MV-4-11 (cell line): ENCODE measurements at places on chromosomes 3 and 15.

- DNase-seq = peak; percentile 45
Observed at GRCh38 chr3:9067352-9067975, 104.2 kb upstream of the RAD18 start.

GRCh38 chr3:24004171-24004938 is 59.3 kb downstream of the NR1D2 start:
- DNase-seq = no peak

GRCh38 chr3:70090322-70090913 is 90.9 kb downstream of the SAMMSON start:
- no peak for DNase-seq

DNA sequence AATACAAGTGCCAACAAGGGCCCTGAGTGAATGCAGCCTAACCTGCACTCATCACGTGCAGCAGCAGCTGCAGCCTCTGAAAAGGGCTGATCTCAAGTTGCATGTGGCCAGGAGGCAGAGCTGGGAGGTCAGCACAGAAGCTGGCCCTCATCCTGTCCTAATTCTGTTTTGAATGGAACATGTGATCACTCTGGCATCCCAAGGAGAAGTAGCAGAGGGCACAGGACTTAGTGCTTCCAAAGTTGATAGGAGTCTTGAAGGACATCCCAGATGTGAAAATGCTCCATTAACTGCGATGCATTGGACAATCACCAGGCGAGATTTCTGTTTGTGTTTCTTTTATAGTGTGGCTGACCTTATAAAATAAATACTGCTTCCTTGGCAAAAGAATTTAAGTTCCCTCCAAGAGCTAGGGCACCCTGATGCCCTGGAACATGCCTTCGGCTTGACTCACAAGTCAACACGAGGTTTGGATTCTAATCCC is 31.6 kb upstream of the STAG1 start:
- no peak for DNase-seq

DNA sequence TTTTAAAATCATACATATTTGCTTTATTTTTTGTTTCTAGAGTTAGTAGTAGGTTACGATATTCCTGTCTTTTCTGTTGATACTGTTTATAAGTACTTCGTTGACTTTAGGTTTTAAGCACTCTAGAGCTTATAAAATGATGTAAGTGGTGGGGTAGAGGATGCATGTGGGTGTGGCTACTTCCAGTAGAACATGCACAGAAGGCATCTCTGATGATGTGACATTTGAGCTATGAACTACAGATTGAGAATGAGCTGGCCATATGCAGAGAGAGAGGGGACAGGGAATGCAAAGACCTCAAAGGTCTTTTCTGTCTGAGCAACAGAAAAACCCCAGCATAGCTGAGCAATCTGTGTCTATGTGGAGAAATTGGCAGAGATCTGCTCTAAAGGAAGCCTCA is 233.9 kb upstream of the STAC start:
- no peak for DNase-seq

DNA sequence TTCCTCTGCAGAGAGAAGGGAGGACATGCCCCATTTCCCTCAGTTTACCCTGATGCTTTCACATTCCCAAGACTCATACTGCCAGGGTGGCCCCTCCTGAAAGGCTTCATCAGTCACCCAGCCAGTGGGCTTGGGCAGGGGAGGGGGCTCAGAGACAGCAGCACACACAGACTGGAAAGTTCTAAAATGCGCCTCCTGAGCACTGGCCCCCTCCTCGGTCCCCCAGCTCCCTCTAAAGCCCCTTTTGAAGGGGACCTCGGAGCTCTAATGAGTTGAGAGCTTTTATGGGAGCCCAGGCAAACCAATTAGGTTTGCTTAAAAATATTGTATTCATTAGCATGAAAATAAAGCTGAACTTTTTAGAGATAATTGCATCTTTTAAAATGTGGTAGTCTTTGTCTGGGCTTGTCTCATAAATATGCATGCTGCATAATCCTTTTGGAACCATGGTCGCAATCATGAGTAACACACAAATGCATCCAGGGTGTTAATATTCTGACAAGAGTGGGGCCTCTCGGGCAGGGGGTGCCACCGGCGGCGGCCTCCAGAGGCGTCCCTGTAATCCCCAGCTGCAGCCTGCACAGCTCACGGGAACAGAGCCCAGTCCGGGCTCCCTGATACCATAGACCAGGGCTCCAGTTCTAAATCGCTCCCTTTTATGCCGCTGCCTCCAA is 78.5 kb downstream of the RPLP1 start:
- DNase-seq = no peak

- DNase-seq = no peak
Observed at GRCh38 chr3:94776401-94776915, 713.6 kb downstream of the NSUN3 start.

DNA sequence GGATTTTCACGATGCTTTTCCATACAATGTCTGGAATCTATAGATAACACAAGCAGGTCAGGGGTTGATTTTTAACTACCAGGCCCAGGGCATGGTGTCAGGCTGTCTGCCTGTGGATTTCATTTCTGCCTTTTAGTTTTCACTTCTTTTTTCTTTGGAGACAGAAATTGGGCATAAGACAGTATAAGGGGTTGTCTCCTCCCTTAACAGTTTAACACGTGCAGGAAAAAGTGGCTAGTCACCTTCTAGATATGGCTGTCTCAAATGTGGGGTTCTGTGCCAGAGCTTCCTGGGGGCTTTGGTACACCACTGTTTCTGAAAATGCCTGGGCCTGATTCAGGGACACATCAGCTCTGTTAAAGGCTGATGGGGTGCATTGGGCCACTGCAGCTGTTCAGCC is 7.4 kb upstream of the ZNF589 start:
- DNase-seq = peak; percentile 83

GRCh38 chr15:60476713-60477112 is 2.2 kb downstream of the ICE2 start:
- no peak for DNase-seq

GRCh38 chr3:14926592-14926991 is 20.8 kb upstream of the NR2C2 start:
- no peak for DNase-seq

- DNase-seq = no peak
Observed at GRCh38 chr15:39176030-39176429, 404.8 kb upstream of the THBS1 start.

DNA sequence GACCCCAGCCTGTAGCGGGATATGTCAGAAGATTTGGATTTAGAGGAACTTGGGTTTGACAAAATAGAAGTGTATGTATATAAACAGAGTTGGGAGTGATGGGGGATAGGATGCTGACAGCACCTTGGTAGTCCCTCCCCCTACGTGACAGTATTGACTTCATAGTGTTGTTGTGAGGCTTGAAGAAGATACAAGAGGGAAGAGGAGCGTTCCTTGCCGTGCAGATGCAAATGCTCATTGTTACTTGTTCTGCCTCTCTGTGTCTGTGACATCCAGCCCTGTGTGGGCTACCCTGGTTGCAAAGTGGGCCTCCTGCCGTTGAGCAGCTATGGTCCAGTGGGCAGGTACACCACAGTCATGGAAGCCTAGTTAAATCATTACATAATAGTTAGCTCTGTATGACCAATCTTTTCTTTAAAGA is 45.0 kb downstream of the SMAD3 start:
- no peak for DNase-seq

- peak; percentile 77 for DNase-seq
Observed at GRCh38 chr15:62649793-62650420, 392.6 kb upstream of the TPM1 start.

DNA sequence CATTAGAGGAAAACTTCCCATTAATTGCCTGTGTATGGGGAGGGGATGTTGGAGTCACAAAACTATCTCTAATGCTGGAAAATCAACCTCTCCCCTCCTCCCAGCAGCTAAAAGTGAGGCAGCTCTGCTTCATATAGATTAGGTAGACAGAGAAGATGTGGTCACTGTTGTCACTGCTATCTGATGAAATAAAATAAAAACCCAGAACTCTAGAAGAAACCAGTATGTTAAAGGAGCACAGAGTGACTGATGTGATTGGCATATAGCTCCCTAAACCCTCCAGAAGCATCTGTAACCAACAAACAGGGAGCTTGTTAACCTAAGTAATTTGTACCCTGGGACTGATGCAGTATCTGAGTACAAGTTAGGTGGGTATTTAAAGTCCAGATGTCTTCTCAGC is 211.9 kb upstream of the TRIM42 start:
- no peak for DNase-seq

GRCh38 chr15:70491201-70491621 is 272.1 kb downstream of the UACA start:
- DNase-seq = peak; percentile 17
